ENCODE measurements at places on chromosomes 6 and 20. TPM values are rescaled to one million over a fixed set of nuclear protein-coding genes. Genes with fewer than 3 reads are reported as not detected.
A peak's percentile ranks its signal among the peaks of the same experiment; 100 is the strongest.

- H3K27ac ChIP-seq, result no peak overlapping the region
- no peaks in the 10 kb centered on the region for H3K27me3 ChIP-seq
- no peak overlapping the region for H3K4me3 ChIP-seq
- H3K4me1 ChIP-seq, result peaks cover 38% of the 10 kb centered on the region
Observed at GRCh38 chr6:12580290-12580689, 136.3 kb upstream of the PHACTR1 start.

DNA sequence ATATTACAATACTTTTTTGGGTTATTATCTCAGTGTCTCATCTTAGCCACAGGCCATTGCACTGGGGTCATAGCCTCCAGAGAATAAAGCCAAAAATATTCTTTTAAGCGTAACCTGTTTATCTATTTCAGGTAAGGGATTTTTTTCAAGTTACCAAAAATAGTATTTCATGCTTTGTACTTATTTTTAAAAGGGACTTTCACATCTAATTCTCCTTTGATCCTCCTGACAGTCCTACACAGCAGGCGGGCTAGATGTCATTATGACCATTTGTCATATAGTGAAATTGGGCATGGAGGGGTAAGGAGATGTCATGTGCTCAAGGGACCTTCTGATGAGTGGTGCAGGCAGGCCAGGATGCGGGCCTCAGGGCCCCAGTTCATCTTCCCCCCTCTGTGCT lies 68.9 kb downstream of the TBC1D7 start:
- DNase-seq, result no peak
- H3K36me3 ChIP-seq, result no peaks in the 10 kb centered on the region
- no peak overlapping the region for H3K27ac ChIP-seq
- H3K27me3 ChIP-seq, result no peaks in the 10 kb centered on the region
- H3K4me3 ChIP-seq, result no peak overlapping the region

- H3K27ac ChIP-seq, result no peak overlapping the region
Observed at GRCh38 chr20:57387463-57387862, 3.7 kb upstream of the RBM38 start.

GRCh38 chr6:166474721-166475565 lies 92.2 kb upstream of the MPC1 start:
- H3K4me3 ChIP-seq, result no peak overlapping the region
- peaks cover 26% of the 10 kb centered on the region for H3K36me3 ChIP-seq
- H3K4me1 ChIP-seq, result peaks cover 2% of the 10 kb centered on the region
- H3K27ac ChIP-seq, result no peak overlapping the region
- H3K27me3 ChIP-seq, result no peaks in the 10 kb centered on the region

DNA sequence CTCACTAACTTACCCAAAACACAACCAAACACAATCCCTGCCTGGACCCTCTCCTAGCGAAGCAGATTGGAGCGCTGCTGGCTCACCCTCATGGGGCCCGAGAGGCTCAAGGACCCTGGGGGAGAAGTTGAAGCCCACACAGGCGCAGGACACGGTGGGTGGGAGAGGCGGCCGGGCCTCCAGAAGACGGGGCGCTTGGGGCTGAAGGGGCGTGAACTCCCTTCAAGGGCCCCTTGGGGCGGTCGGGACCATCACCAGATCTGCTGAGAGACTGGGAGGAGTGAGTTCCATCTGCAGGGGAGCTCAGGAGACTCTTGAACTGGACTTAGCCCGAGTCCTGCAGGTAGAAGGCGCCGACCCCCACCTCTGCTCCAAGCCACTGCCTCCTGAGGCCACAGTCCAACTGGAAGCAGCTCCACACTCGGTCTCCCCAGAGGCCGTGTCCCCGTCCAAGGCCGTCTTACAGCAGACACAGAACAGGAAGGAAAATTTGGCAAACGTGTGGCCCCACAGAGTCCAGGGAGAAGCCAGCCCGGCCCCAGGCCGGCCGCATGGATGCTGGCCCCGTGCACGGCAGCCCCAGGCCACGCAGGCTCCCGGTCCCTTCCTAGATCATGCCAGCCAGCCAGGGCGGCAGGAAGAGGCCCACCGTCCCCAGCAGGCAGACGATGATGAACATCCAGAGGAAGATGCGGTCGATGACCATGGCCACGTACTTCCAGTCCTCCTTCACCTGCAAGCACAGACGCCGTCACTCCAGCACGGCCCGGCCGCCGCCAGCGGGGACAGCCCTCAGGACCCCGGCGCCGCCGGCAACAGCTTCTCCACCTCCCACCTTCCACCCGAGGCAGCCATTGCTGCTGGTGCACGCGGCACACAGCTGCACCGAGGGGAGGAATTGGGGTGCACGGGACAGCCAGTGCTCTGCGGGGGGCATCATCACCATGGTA lies 14.7 kb downstream of the CHRNA4 start:
- H3K4me1 ChIP-seq, result no peaks in the 10 kb centered on the region
- DNase-seq, result no peak
- no peaks in the 10 kb centered on the region for H3K36me3 ChIP-seq
- no peak overlapping the region for H3K4me3 ChIP-seq

DNA sequence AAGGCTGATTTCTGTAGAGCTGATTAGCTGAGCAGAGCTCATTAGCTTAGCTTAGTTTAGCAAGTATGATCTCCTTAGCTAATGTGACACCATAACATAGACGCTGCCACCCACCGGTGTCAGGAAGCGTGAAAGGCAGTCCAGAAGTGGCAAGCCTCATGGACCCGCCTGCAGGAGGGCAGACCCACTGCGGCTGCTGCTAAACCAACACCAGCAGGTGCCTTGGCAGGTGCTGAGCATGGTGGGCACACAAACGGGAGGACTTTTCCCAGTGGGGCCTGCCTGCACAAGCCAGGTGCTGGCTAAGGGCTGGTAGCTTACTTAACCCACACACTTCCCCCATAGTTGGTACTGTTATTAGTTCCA lies 22.7 kb downstream of the ZDHHC14 start:
- H3K4me1 ChIP-seq, result peaks cover 6% of the 10 kb centered on the region
- H3K4me3 ChIP-seq, result no peak overlapping the region
- no peaks in the 10 kb centered on the region for H3K36me3 ChIP-seq
- H3K27ac ChIP-seq, result no peak overlapping the region
- DNase-seq, result no peak
- H3K27me3 ChIP-seq, result no peaks in the 10 kb centered on the region

DNA sequence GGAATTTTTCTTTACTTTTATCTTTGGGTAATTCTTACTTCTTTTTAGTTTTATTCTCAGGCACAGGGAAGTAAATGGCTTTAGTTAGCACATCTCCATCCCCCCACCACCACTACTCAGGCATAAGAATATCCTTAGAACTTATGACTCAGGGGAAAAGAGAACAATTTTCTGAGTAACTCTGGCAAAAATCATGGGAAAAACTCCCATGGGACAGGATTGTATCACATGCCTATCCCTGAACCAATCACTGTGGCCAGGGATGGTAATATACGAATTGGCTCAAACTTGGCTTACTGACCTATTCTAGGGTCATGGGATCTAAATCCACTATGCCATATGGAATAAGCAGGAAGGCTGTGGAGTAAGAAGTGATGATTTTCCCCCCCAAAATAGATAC lies 339.1 kb downstream of the BTBD3 start:
- no peaks in the 10 kb centered on the region for H3K36me3 ChIP-seq
- no peak for DNase-seq
- H3K4me1 ChIP-seq, result no peaks in the 10 kb centered on the region
- no peaks in the 10 kb centered on the region for H3K27me3 ChIP-seq
- no peak overlapping the region for H3K27ac ChIP-seq

DNA sequence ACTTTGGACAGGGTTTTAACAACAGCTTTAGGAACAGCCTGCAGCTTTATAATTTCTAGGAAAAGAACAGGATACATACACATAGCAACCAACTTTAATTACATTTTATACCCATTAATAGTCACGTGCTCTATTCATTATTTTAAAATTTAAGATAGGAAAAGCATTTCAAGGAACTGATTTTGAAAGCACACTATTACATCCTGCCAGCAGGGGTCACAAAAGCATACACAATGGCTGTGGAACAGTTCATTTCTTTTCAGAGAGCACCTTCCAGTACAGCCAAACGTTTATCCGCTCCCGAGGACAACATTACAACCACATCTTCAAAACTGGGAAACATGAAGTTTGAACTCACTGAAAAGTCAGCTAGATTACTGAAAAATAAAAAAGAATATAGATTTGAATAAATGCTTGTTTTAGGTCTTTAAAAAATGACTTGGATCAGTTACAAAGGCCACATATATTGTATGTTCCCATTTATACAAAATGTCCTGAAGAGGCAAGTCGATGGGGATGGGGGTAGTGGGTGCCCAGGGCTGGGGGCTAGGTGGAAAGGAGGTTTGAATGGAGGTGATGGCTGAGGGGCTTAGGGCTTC lies 104.6 kb upstream of the EXOC2 start:
- H3K36me3 ChIP-seq, result no peaks in the 10 kb centered on the region
- no peak overlapping the region for H3K4me3 ChIP-seq

GRCh38 chr6:124780623-124781022 lies 181.6 kb upstream of the RNF217 start:
- no peak overlapping the region for H3K4me3 ChIP-seq
- H3K27ac ChIP-seq, result no peak overlapping the region
- H3K27me3 ChIP-seq, result no peaks in the 10 kb centered on the region
- H3K36me3 ChIP-seq, result peaks cover 6% of the 10 kb centered on the region

Gene KCNB1
- 21.3 TPM for total RNA-seq

DNA sequence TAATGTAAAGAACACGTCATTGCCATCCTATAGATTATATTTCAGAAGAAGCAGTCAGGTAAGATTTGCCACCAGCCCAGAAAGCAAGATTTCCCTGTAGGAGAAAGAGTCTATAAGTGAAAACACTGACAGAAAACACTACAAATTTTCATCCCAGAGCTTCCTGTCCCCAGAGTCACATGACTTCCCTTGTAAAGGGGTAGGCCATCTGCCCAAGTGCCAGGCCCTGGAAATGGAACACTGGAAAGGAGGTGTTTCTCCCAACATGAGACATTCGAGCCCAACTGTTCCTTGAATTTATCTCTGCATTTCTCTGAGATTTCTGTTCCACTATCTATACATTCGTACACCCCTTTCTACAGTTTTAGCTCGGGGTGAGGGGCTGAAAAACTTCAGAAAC lies 46.9 kb downstream of the RAMACL start:
- H3K27me3 ChIP-seq, result no peaks in the 10 kb centered on the region
- H3K4me3 ChIP-seq, result no peak overlapping the region
- DNase-seq, result no peak
- H3K36me3 ChIP-seq, result peaks cover 33% of the 10 kb centered on the region
- H3K4me1 ChIP-seq, result peaks cover 16% of the 10 kb centered on the region

DNA sequence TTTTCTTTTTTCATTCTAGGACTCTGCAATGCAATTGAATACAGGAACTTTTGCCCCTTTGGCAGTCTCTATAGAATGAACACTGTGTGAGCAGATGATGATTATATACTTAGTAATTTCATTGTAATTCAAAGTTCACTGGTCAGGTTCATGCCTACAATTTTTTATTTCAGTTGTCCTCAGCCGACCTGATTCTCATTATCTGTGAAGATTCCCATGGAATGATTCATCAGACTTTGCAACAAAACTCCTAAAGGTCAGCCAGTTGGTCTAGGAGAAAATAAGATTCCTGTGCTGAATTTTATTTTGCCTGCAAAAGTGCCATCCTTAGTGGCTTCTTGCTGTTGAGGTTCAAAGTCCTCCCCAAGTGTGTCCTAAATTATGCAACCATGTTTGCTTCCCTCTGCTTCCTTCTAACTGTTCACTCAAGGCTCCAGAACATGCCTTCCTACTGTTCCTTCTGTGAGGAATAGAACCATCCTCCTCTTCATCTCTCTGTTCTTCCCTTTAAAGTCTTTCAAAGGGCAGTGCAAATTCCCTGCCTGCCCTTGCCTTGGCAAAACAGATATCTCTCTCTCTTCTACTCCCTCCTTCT lies 194.2 kb upstream of the CNR1 start:
- no peaks in the 10 kb centered on the region for H3K36me3 ChIP-seq
- no peak for DNase-seq
- H3K27ac ChIP-seq, result no peak overlapping the region
- no peaks in the 10 kb centered on the region for H3K4me1 ChIP-seq

GRCh38 chr6:81950877-81951276 lies 198.4 kb upstream of the TENT5A start:
- H3K4me3 ChIP-seq, result no peak overlapping the region
- H3K27me3 ChIP-seq, result no peaks in the 10 kb centered on the region
- peaks cover 9% of the 10 kb centered on the region for H3K4me1 ChIP-seq
- no peak overlapping the region for H3K27ac ChIP-seq
- DNase-seq, result no peak

DNA sequence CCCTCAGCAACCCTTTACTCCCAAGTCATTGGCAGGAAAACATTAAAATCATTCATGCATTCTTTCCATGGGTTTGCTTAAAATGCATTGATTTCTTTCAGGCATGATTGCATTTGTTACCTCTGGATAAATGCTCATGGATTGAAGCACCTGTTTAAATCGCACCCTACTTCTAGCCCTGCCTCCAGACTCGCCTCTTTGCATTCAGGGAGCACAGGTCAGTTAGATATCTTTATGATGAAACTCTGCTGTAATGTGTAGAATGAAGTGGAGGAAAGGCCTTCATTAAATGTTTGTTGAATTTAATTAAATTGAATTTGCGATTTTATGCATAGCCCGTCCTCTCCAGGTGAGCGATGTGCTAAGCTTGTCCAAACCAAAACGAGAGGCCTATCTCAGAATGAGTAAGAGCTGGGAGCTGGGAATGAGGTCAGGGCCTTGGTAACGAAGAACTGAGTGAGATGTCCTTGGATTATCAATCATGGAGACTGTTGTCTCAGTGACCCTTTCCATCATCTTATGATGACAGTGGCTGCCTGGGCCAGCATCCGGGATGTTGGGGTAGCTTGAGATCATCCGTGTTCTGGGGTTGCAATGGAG lies 210.1 kb downstream of the SYNDIG1 start:
- no peaks in the 10 kb centered on the region for H3K36me3 ChIP-seq
- DNase-seq, result no peak
- H3K27ac ChIP-seq, result no peak overlapping the region
- H3K4me3 ChIP-seq, result no peak overlapping the region
- no peaks in the 10 kb centered on the region for H3K4me1 ChIP-seq

GRCh38 chr20:58550275-58551059 lies 35.3 kb upstream of the APCDD1L start:
- DNase-seq, result peak; percentile 49
- H3K36me3 ChIP-seq, result no peaks in the 10 kb centered on the region
- H3K27me3 ChIP-seq, result no peaks in the 10 kb centered on the region
- peaks cover 32% of the 10 kb centered on the region for H3K4me1 ChIP-seq

DNA sequence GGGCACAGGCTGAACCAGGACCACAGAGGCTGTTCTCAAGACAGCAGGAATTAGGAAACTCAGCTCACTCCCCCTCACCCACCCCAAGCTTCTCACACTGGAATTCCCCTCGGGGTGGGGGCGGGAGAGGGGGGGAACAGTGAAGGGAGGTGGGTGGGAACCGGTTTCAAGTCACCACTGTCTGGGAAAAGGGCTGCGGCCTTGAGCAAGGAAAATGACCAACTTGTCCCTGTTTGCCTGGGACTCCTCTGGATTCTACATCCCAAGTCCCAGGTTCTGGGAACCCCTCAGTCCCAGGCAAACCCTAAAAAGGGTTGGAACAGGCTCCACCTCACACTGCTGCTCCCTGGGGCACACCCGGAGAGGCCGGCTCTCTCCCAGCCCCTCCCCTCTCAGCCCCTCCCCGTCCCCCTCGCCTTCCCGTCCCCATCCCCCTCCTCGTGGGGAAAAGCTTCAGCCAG lies 230.7 kb downstream of the TFAP2C start:
- no peaks in the 10 kb centered on the region for H3K27me3 ChIP-seq
- H3K36me3 ChIP-seq, result no peaks in the 10 kb centered on the region
- no peak for DNase-seq
- H3K4me3 ChIP-seq, result no peak overlapping the region
- H3K4me1 ChIP-seq, result peaks cover 47% of the 10 kb centered on the region

Gene SLC4A11
- total RNA-seq, result 3.2 TPM
